Tibial nerve (tissue), 4 donors: ENCODE measurements at places on chromosomes 12 and 14. TPM values are rescaled to one million over a fixed set of nuclear protein-coding genes. Genes with fewer than 3 reads are reported as not detected.

The A2ML1 gene
- 6.1 TPM for total RNA-seq

The REC8 gene
- 21.0 TPM for total RNA-seq

The BBOF1 gene
- total RNA-seq = 8.0 TPM

The HDAC7 gene
- total RNA-seq = 96.1 TPM

The LMNTD1 gene
- total RNA-seq = not detected

The CEP170B gene
- 14.5 TPM for total RNA-seq

The CCDC196 gene
- not detected for total RNA-seq

DNA sequence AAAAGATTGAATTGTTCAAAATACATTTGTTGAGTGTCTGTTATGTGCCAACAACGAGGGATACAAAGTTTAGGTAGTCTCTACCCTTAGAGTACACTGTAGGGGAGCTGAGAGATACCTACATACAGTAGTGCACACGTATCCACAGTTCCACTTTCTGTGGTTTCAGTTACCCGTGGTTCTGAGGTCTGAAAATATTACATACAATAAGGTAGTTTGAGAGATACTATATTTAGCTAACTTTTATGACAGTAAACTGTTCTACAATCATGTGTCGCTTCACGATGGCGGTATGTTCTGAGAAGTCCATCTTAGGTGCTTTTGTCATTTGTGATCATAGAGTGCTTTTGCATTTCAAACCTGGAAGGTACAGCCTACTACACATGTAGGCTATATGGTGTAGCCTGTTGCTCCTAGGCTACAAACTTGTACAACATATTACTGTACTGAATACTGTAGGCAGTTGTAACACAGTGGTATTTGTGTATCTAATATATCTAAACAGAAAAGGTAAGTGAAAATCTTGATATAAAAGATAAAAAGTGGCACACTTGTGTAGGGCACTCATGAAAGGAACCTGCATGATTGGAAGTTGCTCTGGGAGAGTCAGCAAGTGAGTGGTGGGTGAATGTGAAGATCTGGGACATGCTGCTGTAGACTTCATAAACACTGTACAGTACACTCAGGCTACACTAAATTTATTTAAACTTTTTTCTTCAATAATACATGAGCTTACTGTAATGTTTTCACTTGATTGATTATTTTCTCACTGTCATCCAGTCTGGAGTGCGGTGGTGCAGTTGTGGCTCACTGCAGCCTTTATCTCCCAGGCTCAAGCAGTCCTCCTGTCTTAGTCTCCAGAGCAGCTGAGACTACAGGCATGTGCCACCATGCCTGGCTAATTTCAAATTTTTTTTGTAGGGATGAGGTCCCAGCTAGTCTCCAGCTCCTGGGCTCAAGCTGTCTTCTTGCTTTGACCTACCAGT is 4.0 kb downstream of the CPSF6 start:
- H3K4me3 ChIP-seq = no peak overlapping the region
- H3K4me1 ChIP-seq = no peaks in the 10 kb centered on the region
- no peaks in the 10 kb centered on the region for H3K27me3 ChIP-seq
- DNase-seq = no peak

- peak overlapping the region; percentile 43 for H3K4me3 ChIP-seq
- DNase-seq = peak; percentile 25
- H3K27ac ChIP-seq = no peak overlapping the region
- H3K4me1 ChIP-seq = peaks cover 39% of the 10 kb centered on the region
- H3K27me3 ChIP-seq = no peaks in the 10 kb centered on the region
Measured at GRCh38 chr14:22887260-22887989, 4.4 kb downstream of the REM2 start.

GRCh38 chr12:27999521-27999920 is 27.0 kb upstream of the PTHLH start:
- H3K4me1 ChIP-seq = no peaks in the 10 kb centered on the region
- DNase-seq = no peak
- no peak overlapping the region for H3K27ac ChIP-seq
- no peaks in the 10 kb centered on the region for H3K27me3 ChIP-seq

- H3K36me3 ChIP-seq = no peaks in the 10 kb centered on the region
- H3K27me3 ChIP-seq = no peaks in the 10 kb centered on the region
- DNase-seq = no peak
Measured at GRCh38 chr14:35332517-35333263, 40.5 kb downstream of the PSMA6 start.

DNA sequence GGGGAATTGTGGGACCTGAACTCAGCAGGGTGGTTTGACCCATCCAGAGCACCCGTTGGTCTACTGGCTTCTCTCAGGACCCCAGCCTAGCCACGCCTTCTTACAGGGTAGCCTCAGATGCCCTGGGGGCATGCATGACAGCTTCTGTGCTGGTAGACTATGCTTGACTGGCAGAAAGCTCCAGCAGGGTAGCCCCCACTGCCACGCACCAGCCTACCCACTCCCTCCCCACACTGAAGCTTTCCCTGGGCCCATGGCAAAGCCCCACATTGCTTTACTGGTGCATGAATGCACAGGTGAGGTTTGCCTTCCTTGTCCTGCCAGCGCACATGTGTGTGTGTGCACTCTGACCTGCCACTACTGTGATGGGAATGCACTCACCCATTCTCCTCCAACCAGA is 772.2 kb downstream of the LRFN5 start:
- H3K4me1 ChIP-seq = no peaks in the 10 kb centered on the region
- no peak for DNase-seq
- H3K36me3 ChIP-seq = no peaks in the 10 kb centered on the region
- H3K4me3 ChIP-seq = no peak overlapping the region
- no peak overlapping the region for H3K27ac ChIP-seq

DNA sequence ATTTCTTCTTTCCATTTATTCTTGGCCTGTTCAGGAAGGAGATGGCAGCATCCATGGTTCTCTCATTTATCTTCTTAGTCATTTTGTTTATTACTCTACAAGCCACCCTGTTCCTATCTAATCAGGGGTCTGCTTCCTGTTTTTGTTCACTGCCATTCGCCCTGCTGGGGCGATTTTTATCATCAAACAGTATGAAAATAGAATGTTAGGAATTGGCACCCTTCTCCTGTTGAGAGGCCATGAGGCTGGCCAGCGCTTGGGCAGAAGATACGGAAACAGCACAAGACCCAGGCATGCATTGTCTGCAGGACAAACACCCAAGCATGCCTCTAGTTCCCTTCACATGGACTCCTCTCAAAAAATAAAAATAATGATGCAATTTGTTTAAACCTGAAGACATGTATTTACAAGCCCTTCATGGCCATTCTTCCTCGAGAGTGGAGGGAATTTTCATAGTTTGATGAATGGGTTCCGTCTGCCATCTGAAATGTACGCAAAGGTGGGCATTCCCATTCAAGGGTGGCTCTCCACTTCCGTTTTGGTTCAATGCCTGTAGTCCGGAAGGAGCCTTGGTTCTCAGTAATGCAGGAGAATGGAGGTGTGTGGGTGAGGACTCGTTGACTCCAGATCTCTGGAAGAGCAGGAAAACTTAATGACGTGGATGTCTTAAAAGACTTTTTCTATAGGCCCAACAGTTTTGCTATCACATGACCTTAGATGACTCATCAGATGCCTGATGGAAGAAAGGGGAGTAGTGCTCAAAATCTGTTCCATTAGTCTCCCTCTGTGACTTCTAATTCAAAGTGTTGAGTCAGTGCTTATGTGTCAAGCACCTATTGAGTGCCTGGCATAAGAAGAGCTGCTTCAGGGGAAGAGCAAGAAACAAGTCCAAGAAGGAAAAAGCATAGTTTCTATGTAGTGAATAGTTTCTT is 252.4 kb upstream of the TBX3 start:
- H3K27me3 ChIP-seq = no peaks in the 10 kb centered on the region
- no peak for DNase-seq
- H3K4me3 ChIP-seq = no peak overlapping the region
- H3K4me1 ChIP-seq = no peaks in the 10 kb centered on the region

DNA sequence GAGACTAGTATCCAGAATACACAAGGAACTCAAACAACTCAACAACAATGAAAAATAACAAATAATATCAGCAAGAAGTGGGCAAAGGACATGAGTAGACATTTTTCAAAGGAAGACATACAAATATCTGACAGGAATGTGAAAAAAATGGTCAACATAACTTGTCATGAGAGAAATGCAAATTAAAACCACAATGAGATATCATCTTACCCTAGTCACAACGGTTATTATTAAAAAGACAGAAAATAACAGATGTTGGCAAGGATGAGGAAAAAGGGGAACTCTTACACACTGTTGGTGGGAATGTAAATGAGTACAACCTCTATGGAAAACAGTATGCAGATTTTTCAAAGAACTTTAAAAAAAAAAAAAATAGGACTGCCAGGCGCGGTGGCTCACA is 20.4 kb downstream of the VWF start:
- no peaks in the 10 kb centered on the region for H3K4me1 ChIP-seq
- H3K4me3 ChIP-seq = no peak overlapping the region
- H3K36me3 ChIP-seq = no peaks in the 10 kb centered on the region
- no peak overlapping the region for H3K27ac ChIP-seq
- H3K27me3 ChIP-seq = no peaks in the 10 kb centered on the region

- H3K4me3 ChIP-seq = no peak overlapping the region
- no peak for DNase-seq
- H3K36me3 ChIP-seq = peaks cover 74% of the 10 kb centered on the region
- no peaks in the 10 kb centered on the region for H3K27me3 ChIP-seq
Measured at GRCh38 chr14:59354666-59355065, 110.5 kb downstream of the GPR135 start.

- H3K27me3 ChIP-seq = no peaks in the 10 kb centered on the region
- DNase-seq = no peak
- peak overlapping the region; percentile 79 for H3K4me3 ChIP-seq
Measured at GRCh38 chr14:45253754-45254310, 830 bp upstream of the MIS18BP1 start.

GRCh38 chr12:122867691-122868461 is 28.0 kb downstream of the VPS37B start:
- DNase-seq = no peak
- no peak overlapping the region for H3K27ac ChIP-seq
- no peaks in the 10 kb centered on the region for H3K27me3 ChIP-seq
- H3K4me3 ChIP-seq = no peak overlapping the region

DNA sequence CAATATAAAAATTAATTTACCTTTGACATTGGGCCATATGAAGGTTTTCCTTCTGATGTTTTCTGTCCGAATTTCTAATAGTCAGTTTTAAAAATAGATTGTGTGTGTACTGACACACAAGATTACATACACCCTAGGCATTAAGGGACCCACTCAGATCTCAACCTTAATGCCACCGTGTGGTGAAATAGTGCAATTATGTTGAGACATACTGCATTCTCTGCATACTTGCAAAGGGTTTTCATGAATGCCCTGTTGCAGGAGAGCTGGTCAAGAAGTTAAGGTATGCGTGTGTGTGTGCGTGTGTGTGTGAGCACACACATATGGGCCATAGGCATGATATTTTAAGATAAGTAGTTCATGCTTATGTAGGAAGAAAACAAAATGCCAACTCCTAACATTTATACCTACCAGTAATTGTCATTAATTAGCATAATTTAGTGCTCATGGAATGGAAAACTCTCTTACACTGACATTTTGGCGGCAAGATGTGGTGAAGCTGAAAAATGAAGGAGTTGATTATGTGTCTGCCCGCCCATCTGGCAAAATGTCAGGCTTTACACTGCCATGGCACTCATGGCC is 58.8 kb downstream of the PIK3C2G start:
- H3K4me1 ChIP-seq = no peaks in the 10 kb centered on the region
- H3K27me3 ChIP-seq = no peaks in the 10 kb centered on the region
- H3K4me3 ChIP-seq = no peak overlapping the region
- no peaks in the 10 kb centered on the region for H3K36me3 ChIP-seq
- no peak overlapping the region for H3K27ac ChIP-seq

GRCh38 chr12:3470296-3470695 is 20.7 kb upstream of the PRMT8 start:
- H3K36me3 ChIP-seq = no peaks in the 10 kb centered on the region
- no peaks in the 10 kb centered on the region for H3K27me3 ChIP-seq
- no peak overlapping the region for H3K4me3 ChIP-seq
- H3K4me1 ChIP-seq = no peaks in the 10 kb centered on the region
- DNase-seq = no peak

DNA sequence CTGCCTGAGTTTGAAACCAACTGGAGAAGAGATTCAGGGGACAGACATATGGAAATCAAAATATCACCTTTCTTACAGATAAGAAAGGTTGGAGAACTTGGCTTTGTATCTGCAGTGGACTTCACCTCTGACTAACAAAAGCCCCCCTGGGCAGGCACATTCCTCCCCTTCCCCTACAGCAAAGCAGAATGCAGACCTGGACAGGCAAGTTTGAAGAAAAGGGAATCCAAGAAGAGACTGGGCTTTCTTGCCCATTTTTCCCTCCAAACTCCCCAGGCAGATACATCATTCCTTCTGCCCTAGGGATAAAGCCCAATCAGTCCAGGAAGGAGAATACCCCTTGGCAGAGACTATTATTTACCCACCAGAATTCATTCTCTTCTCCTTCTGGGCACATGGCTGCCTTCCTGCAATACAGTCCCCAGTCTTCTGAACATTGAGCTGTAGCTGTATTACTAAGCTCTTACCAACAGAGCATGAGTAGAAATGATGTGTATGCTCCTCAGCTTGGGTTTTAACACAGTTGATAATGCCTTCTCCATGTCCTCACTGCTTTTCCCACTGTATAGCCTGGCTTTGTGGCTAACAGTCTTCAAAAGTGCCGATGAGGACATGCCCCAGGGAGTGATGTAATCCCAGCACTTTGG is 17.4 kb upstream of the NAP1L1 start:
- no peaks in the 10 kb centered on the region for H3K36me3 ChIP-seq
- no peaks in the 10 kb centered on the region for H3K27me3 ChIP-seq
- no peaks in the 10 kb centered on the region for H3K4me1 ChIP-seq
- no peak overlapping the region for H3K4me3 ChIP-seq
- no peak for DNase-seq
